CD4-positive, alpha-beta T cell treated with Interferon alpha-2 for 1 hour (primary cell): ENCODE measurements at places on chromosomes 1 and 21.

DNA sequence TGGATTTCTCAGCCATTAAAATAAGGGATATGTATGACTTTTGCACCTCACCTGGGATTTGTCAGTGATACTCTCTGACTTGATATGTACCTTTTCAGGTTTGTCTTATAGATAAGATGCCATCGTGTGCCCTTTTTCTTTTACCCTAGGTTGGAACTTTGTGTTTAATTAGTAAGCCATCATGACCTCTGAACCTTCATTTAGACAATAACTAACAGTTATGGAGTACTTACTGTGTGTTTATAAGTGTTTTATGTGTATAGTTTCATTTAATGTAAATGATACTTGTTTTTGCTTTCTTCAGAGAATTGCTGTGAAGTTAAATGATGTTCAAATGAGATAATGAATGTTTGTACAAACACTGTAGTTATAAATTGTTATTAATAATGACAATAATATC is 14.4 kb downstream of the HS2ST1 start:
- DNase-seq = no peak

GRCh38 chr1:98331243-98331642 is 330.3 kb upstream of the SNX7 start:
- DNase-seq = no peak

- DNase-seq = no peak
Observed at GRCh38 chr1:44151808-44152207, 10.4 kb upstream of the KLF18 start.

DNA sequence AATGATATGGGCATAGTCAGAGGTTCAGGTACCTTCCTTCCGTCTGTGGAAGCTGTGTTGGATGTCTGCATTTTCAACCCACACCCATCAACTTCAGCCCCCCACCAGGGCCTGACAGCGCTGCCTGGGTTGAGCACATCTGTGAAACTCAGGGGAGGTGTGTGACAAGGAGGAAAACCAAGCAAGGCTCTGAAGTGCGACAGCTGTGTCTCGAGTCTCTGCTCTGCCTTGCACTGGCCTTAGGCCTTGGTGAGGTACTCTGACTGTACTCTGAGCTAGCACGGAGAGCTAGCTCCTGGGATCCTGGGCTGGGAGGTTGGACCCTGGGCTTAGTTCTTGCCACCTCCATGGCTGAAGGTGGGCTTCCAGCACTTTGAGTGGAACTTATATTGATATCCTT is 9.1 kb downstream of the VANGL2 start:
- DNase-seq = no peak

DNA sequence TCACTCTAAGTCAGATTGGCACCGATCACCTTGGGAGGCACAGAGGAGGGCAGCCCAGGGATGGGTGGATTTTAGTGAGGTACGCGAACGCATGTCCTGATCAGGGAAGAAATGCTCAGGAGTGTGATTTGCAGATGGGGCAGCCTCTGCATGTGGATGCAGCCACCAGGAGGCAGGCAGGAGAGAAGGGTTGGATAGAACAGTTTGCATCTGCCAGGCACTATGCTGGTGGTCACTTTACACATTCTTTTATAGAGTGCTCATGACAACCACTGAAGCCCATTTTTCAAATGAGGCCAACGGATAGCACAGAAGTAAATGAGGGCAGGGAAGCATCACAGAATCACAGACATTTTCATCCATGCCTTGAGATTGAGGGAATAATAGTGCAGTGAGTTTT is 5.7 kb downstream of the LAMB3 start:
- DNase-seq = no peak

GRCh38 chr1:155301342-155301841 is at the start of gene PKLR:
TSS of gene PKLR (minus strand) at chr1:155301438. CDS start at chr1:155301395, 43 bp downstream.
- DNase-seq = no peak

DNA sequence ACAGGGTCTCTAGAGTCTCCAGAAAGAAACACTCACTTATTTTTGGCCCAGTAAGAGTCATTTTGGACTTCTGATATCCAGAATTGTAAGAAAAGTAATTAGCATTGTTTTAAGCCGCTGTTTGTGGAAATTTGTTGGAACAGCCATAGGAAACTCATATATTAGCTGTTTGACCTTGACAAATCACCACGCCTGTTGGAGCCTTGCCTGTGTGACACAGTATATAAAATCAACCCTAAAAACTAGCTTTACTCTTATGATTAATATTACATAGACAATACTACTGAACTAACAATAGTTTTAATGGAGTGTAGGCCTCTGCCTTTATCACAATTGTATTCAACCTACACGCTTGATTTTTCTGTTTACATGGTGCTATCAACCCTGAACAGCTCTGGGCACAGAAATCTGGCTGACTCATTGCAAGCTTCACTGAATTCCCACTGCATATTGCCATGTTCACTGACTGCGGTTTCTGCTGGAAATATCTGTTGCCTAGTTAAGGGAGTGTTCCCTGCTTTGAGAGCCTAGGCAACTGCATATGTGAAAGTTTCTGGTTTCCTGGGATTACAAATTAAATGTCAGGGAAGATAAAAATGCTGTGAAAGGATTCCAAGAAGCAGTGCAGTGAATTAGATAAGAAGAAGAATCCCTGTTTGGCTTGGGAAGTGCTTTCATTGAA is 419.5 kb upstream of the DEPDC1 start:
- no peak for DNase-seq
